CD4-positive, alpha-beta T cell (primary cell): ENCODE measurements at places on chromosomes 2 and 18. TPM values are rescaled to one million over a fixed set of nuclear protein-coding genes. Genes with fewer than 3 reads are reported as not detected.

DNA sequence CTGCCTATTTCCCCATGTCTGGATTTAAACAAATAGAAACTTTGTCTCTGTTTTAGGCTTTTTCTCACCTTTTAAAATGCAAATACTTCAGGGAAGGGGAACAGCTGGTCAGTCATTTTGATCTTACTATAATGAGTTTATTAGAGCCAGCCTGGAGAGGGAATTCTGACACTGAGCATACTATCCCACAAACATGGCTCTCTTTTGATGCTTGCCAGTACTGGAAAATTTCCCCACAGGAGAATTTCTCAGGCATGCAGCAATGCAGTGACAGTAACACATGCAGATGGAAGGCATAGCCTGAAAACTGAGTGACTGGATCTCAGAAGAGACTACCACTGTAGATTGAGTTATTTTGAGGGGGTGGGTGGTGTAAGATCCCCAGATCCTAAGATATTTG is 974.3 kb upstream of the CELF4 start:
- no peak for DNase-seq

- no peak for DNase-seq
Observed at GRCh38 chr2:16359961-16360360, 305.7 kb downstream of the CYRIA start.

DNA sequence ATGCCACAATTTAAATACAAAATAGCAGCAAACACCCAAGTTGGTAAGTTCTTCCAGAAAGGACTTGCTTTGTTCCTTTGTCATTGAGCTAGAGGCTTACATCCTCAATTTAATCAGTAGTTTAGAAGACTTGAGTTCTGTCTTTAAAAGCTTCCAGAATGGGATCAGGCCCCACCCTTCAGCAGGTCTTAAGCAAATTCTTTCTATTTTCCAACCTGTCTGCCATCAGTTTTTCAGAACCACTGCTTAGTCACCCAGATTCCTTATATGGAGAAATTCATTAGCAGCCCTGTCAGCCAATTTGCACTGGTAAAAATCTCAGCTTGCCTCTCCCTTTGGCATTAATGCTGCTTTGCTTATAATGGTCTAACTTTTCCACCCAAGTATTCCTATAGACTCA is 263.6 kb upstream of the HNMT start:
- DNase-seq = no peak

DNA sequence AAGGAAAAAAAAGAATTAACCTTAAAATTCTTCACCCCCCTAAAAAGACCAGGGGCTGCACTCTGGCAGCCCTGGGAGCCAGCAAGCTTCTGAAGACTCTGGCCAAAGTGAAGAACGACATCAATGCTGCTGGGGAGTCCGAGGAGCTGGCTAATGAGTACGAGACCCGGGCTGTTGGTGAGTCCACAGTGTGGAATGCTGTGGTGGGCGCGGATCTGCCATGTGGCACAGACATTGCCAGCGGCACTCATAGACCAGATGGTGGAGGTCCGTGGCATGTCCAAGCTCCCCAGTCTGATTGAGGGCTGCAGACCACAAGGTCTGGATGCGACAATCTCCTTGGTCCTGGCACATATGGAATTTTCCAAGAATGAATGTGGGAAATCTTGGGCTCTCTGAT is 47.4 kb downstream of the TRPM8 start:
- no peak for DNase-seq

GRCh38 chr2:135844301-135844895 is 7.4 kb upstream of the LCT start:
- DNase-seq = no peak

DNA sequence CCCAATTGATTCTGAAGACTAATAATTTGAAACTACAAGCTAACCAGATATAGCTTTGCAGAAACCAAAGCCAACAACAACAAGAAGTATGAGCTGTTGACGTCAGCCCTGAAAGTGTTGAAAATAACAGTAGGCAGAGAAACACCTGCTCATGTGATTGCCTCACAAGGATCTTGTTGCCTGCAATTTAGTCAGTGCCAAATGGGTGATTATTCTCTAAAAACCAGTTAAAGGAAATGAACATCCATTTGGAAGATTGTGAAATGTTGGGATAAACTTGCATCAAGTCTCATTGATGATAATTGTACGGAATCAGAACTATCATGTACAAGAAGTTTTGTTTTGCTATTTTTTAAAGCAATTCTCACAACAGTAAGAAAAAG is 2.8 kb downstream of the CYTIP start:
- peak; percentile 83 for DNase-seq

DGUOK gene
- total RNA-seq = 32.0 TPM

GRCh38 chr2:27796791-27797765 is 25.6 kb downstream of the MRPL33 start:
- DNase-seq = no peak

DNA sequence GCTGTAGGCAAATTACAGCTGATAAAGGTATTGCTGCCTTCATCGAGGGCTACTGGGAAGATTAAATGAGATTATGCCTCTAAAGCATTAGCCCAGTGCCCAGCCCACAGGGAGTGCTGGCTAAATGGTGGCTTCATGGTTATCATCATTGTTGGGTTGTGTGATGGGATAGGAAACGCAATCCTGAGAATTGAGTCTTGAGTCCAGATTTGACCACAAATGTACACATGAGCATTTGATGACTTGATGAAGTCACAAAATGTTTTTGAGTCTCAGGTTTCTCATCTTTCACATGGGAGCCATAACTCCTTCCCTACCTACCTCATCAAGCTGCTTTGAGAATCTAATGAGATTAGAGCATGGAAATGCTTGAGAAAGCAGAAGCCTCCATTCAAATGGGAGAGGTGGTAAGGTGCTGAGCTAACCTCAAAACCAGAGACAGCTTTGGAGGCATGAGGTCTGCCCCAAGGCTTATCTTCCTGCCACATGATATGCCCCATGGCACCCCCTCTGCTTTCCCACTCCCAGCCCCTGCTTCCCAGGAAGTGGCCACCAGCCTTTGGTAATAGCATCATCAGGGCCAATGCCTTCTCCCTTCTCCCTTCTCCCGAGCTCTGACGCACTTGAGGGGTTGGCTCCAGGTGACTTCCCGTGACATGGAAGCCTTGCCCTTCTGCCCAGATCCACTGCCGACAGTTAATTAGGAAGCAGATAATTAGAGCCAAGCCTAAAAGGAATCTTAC is 149.4 kb upstream of the EPAS1 start:
- DNase-seq = no peak

GRCh38 chr2:30287190-30287840 is 56.0 kb downstream of the LBH start:
- DNase-seq = no peak

DNA sequence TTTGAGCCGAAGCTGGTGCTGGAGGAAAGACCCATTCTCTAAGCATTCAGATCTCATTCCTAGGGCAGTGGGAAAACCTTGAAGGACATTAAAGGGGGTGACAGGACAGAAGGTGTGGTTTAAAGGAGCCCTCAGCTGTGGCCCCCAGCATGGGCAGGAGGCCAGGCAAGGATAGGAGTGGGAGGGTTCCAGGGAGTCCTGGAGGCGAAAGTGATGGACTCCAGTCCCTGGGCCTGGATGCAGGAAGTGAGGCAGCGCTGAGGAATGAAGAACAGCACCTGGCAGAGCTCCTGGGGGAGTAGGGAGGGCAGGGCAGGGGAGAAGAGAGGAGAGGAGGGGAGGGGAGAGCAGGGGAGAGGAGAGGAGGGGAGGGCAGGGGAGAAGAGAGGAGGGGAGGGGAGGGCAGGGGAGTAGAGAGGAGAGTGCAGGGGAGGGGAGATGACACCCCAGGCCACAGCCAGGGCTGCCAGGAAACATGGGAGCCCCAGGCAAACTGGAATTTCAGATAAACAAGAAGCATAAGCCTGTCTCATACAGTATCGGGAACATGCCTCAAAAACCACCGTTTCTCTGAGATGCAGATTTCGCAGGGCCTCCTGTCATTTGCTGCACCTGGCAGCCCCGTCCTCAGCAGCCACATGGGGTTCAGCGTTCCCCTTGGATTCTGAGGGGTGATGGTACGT is 5.7 kb downstream of the RAMP1 start:
- no peak for DNase-seq

DNA sequence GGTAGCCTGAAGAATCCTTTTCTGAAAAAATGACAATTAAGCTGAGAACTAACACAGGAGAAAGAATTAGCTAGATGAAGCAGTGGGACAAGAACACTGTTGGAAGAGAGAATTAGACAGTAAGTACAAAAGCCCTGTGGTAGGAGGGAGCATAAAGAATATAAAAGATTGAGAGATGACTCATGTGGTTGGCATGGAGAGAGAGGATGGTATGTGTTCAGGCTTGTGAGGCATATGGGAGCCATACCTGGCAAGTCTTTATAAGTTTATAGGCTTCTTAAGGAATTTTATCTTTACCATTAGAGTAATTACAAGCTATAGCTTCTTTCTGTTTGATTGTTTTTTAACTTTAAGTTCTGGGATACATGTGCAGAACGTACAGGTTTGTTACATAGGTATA is 325.0 kb downstream of the ARL6IP6 start:
- DNase-seq = no peak

DNA sequence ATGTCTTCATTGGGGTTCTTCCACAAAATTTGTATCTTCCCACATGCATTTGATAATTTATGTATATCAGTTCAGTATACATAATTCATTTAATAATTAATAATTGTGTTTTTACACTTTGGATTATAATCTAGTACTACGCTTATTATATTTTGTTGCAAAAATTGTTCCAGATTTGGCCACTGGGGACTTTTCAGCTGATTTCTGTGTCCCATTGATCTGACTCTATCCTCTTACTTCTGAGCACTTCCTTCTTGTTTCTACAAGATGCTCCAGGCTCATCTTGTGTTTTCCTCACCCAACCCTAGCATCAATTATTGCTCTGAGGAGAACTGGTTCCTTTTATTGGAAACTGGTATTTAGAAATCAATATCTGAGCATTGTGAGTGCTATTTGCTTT is 215.3 kb upstream of the CDH19 start:
- DNase-seq = no peak

DNA sequence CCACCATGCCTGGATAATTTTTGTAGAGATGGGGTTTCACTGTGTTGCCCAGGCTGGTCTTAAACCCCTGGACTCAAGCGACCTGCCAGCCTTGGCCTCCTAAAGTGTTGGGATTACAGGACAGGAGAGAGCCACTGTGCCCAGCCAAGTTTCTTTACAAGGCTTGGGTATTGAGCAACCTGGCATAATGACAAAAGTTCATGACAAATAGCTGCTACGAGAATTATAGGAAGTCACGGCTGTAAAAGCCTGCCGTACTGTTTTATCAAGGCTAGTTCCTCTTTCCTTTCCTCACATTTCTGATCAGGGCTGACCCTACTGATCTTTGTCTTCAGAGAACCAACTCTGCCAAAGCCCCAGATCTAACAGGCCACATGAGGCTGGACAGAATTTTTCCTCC is 490.4 kb upstream of the SPRED2 start:
- no peak for DNase-seq

DNA sequence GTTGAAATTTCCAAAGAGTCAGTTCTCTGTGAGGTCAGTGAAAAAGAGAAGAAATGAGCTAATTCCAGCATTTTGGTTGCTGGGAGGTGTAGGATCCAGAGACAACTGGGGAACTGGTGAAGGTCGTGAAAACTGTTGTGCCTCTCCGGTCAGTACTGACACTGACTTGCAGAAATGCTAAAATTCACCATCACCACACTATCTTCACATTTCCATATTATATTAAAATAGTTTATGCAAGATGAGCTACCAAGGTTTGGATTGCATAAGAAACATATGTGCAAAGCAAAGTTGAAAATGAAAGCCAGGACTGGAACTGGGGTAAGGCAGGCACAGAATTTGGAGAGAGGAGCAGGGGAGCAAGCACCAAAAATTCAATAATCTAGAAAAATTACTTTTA is 21.8 kb downstream of the RIT2 start:
- DNase-seq = no peak

CRYBA2 gene
- not detected for total RNA-seq

- DNase-seq = peak; percentile 48
Observed at GRCh38 chr2:196453613-196454047, 185.9 kb upstream of the CCDC150 start.

DNA sequence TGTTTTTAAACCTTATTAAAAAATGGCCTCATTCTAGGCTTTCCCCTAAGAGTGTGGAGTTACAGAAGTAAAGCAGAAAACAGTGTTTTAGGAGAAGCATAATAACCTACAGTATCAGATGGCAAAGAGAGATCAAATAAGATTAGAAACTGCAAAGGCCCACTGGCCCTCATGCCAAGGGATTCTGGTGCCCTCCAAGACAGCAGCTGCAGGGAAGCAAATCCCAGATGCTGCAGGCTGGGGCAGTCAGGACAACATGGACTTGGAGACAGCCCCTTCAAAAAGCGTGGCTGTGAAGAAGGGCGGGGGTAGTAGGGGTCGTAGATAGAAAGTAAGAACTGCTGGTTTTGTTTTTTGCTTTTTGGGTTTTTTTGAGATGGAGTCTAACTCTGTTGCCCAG is 28.3 kb upstream of the EPG5 start:
- no peak for DNase-seq

DNA sequence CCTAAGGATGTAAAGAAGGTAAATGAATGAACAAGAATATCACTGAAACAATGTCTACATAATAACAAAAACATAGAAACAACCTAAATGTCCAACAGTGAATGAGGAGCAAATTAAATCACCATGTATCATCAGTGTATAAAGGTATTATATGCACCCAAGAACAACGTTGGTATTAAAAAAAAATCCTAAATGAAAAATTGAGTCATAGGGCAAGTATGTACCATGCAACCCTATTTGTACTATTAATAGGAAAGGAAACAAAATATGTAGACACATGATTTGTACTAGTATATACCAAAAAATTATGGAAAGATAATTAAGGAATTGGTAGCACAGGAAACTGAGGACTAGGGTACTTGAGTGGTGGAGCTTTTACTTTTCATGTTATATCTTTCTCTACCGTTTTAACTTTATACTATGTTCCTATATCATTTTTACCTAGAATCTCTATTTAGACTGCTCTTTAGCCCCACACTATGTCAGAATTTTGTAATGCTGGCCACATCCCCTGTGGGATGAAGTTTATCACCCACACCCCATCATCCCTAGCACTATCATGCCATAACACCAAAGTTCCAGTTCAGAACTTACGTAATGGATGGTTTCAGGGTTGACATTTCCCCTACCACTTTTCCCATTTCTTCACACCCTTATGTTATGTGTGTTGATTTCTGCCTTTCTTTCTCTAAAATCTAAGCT is 25.6 kb downstream of the IKZF2 start:
- DNase-seq = no peak

DNA sequence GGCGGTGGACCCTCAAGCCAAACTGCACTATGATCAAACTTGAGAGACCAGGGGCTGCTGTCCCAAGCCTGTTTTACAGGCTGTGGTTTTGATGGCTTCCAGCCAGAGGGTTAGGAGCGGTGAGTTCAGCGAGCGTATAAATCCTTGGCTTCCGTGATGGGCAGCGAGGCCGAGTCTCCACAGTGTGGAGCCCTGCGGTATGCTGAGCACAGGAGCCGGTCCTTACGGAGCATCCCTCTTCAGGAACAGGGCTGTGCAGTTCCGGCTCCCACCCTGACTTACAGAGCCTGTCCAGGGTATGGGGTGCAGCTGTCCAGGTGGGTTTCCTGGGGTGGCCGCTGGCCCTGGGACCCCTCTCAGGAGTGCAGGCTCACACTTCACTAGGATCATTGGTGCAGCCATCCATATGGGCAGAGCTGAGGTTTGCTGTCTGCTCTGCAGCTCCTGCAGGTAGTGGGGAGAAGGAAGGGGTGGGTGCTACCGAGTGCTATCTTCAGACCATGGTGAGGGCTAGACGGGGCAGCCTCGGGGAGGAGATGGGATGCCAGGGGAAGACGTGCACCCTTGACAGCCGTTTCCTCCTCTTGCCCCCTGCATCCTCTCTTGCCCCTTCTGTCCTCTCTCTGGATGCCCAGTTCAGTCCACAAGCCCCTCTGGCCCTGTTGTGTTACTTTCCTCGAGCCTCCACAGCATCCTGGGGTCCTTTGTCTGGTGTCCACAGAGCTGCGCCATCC is 104.3 kb downstream of the FAM210A start:
- no peak for DNase-seq
